ENCODE measurements at places on chromosomes 2 and 18.

DNA sequence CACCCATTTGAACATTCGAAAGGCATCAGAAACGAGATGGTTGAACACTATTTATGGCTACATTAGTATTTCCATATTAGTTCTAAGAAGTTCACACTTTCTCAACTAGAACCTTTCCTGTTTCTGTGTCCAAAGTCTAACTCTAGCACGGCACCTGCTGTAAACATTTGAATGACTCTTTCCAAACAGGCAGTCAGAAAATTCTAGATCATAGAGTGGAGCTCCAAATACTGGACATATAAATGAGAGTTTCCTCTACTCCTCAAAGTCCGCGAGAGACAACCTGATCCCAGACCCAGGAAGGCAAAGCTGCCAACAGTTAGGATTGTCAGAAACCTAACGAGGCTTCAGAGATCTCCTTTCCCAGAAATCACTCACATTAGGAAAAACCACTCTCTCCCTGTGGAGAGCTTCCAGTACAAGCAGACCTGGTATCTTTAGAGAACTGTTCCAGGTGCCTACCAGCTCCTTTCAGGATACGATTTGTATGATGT, 10.6 kb downstream of the RND3 start:
- DNase-seq = no peak

- DNase-seq = no peak
Measured at GRCh38 chr2:235770909-235771820, 277.3 kb downstream of the AGAP1 start.

GRCh38 chr2:186637497-186637800, 47.6 kb downstream of the ITGAV start:
- DNase-seq = no peak

DNA sequence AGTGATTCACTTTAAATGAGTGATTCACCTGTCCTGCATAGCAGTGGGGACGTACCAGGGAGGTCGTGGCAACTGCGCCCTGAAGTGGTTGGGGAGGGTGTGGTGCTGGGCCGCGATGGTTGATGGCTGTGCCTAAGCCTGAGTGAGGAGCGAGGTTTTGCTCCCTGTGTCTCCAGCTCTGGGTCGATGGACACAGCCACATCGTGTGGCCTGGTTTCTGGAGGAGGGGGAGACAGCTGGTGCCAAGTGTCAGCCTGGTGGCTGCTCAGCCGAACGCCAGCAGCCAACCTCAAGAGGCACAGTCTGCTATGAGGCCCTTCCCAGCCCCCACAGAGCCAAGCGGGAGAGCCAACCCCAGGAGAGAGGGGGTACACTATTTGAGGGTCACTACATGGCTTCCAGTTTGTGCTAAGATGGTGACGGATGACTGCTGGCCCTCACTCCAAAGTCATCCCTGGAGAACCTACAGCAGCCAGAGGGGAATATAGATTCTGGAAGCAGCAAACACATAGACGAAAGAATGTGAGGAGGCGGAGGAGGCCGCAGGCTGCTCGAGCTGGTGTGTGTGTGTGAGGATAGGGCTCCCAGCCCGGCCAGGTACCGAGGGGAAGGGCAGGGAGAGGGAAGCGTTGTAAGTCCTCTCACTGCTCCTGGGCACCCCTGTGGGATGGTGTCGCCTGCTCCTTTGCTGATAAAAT, 58.6 kb upstream of the OTOF start:
- no peak for DNase-seq

- DNase-seq = no peak
Measured at GRCh38 chr2:42084231-42084671, 36.4 kb downstream of the PKDCC start.

DNA sequence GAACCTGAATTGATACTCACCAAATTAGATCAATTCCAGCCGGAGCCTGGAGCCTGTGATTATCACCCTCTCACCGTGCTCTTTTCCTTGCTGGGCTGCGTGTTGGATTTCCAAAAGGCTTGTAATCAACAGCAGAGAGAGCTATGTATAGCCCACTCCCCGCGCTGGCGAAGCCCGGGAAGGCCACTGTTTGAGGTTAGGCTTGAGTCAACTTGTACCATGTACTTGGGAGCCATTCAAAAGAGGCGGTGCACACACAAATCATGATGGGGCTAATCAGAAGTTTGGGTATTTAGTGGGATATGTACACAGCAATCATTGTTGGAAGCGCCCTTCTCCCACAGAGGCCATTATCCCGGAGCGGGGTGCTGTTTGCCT, 151.6 kb downstream of the GLI2 start:
- no peak for DNase-seq

GRCh38 chr18:58303363-58303762, 259.3 kb downstream of the NEDD4L start:
- DNase-seq = peak; percentile 28

- DNase-seq = no peak
Measured at GRCh38 chr2:225471482-225471881, 72.0 kb downstream of the NYAP2 start.

DNA sequence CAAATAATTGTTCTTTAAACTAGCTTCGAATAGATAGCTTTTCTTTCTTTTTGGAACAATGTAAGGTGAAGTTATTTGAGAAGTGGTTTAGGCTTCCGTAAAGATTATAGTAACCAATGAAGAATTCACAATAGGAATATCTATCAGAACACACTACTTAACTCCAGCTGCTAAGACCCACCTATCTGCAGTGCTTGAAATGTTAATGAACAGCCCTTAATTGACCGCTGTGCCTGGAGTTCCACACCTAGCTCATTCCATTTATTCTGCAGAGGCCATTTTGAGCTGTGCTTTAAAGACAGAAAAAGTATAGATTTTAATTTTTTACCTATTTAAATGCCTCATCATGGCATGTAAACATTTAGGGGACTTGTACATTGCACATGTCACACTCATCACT, 83.3 kb upstream of the APCDD1 start:
- no peak for DNase-seq
